ENCODE measurements at places on chromosomes 5 and 9. TPM values are rescaled to one million over a fixed set of nuclear protein-coding genes. Genes with fewer than 3 reads are reported as not detected.

Gene OGN
- 0.41 TPM for total RNA-seq

Gene OLFM1
- not detected for total RNA-seq

DNA sequence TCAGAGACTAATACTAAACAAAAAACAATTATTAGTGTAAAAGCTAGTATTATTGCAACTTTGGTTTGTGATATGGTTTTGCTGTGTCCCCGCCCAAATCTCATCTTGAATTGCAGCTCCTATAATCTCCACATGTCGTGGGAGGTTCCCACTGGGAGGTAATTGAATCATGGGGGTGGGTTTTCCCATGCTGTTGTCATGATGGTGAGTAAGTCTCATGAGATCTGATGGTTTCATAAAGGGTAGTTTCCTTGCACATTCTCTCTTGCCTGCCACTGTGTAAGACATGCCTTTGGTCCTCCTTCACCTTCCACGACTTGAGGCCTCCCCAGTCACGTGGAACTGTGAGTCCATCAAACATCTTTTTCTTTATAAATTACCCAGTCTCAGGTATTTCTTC is 325.9 kb upstream of the DAB2 start:
- no peak overlapping the region for H3K4me3 ChIP-seq
- no peaks in the 10 kb centered on the region for H3K4me1 ChIP-seq

DNA sequence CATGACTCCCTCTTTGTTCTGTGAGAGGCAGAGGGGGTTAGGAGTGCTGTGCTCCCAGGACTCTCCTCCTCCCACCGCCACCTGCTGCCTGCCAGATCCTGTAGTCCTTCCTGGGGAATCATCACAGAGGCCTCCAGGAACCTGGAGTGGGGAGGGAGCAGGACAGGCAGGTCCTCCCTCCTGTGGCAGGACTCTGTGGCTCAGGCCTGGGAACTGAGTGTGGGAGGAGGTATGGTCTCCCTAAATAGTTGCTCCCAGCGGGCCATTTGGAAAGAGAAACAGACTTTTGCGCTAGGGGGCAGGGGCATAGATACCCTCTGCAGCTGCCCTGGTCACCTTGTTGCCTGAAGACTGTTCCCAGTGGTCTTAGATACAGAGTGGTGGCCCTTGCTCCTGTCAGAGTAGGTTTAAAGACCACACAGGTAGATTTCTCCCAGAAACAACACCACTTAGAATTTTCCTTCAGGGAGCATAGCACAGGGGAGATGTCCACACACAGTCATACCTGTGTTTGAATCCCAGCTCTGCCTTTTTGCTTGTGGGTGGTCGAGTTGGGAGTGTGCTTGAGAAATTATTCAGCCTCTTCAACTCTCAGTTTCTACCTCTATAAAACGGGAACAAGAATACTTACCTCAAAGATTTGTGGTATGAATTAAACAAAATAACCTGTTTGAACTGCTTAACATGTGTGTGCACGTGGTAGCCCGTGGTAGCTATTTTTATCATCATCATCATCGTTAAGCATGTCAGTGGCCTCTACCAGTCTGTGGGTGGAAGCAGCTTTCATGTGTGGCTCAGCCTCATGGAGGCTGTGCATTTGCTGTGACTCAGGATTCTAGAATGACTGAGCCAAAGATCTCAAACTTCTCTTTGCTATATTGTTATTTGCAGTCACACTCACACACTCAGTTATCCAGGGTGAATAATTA is 55.8 kb downstream of the SLC22A5 start:
- DNase-seq = peak; percentile 64
- H3K27ac ChIP-seq = peak overlapping the region; percentile 94
- peaks cover 27% of the 10 kb centered on the region for H3K36me3 ChIP-seq

DNA sequence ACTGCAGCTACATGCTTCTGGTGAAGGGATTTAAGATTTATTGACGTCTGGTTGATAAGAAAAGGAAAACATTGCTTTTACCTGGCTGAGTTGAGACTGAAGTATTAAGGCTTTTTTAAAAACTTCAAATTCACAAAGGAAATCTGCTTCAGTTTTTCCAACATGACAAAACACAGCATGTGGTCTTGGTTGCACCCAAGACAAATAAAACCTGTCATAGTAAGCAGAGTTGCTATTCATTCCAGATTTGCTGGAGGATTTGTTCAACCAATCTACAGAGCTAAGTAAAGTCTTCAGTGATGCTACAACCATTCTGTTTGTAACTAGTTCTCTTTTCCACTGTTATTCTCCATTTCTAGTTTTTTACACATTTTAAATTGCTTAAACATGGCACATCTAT is 11.3 kb downstream of the C5orf63 start:
- no peaks in the 10 kb centered on the region for H3K36me3 ChIP-seq
- no peaks in the 10 kb centered on the region for H3K27me3 ChIP-seq
- H3K4me3 ChIP-seq = no peak overlapping the region
- no peaks in the 10 kb centered on the region for H3K4me1 ChIP-seq
- no peak for DNase-seq

DNA sequence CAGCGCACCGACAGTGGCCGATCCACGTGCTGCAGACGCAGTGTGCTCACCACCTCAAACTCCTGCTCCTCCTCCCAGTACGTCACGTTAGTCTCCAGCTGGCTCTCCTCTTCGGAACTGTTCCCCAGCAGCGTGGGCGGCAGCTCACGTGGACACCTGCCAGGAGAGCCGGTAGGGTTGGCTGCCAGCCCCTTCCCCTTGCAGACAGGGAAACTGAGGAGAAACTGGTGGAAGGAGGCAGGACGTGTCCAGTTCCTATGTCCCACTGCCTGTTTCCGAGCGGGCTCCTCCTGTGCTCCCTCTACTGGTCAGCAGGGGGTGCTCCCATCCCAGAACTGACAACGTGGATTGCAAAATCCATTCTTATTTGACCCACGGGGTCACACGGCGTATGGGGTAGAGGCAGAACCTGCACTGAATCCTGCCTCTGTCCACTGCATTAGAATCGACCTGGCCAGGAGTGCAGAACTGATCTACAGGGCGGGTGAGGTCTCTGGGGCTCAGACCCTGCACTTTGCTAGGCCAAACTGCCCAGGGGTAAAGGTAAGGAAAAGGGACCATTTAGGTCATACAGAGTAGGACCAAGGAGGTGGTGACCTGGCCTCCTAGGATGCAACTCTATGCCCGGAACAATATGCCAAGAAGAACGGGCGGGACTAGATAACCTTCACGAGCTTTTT is 25.7 kb downstream of the PDGFRB start:
- no peak overlapping the region for H3K27ac ChIP-seq
- DNase-seq = peak; percentile 16
- no peak overlapping the region for H3K4me3 ChIP-seq

Data from T-cell (primary cell).